ENCODE measurements at places on chromosomes 1 and 21. TPM values are rescaled to one million over a fixed set of nuclear protein-coding genes. Genes with fewer than 3 reads are reported as not detected.

ZNF648 gene
- total RNA-seq: not detected

SPRR2E gene
- not detected for total RNA-seq

F13B gene
- not detected for total RNA-seq

HSF2BP gene
- not detected for total RNA-seq

Measured in heart left ventricle (tissue), 16 donors.